ENCODE measurements at places on chromosomes 4 and X. TPM values are rescaled to one million over a fixed set of nuclear protein-coding genes. Genes with fewer than 3 reads are reported as not detected.

Gene FGF13
- total RNA-seq, result 5.7 TPM

Gene MPC1L
- not detected for total RNA-seq

Gene MAGEA9B
- not detected for total RNA-seq

Gene CTAG2
- total RNA-seq, result not detected

- no peak for DNase-seq
Measured at GRCh38 chrX:36116222-36116621, 196.7 kb downstream of the CFAP47 start.

DNA sequence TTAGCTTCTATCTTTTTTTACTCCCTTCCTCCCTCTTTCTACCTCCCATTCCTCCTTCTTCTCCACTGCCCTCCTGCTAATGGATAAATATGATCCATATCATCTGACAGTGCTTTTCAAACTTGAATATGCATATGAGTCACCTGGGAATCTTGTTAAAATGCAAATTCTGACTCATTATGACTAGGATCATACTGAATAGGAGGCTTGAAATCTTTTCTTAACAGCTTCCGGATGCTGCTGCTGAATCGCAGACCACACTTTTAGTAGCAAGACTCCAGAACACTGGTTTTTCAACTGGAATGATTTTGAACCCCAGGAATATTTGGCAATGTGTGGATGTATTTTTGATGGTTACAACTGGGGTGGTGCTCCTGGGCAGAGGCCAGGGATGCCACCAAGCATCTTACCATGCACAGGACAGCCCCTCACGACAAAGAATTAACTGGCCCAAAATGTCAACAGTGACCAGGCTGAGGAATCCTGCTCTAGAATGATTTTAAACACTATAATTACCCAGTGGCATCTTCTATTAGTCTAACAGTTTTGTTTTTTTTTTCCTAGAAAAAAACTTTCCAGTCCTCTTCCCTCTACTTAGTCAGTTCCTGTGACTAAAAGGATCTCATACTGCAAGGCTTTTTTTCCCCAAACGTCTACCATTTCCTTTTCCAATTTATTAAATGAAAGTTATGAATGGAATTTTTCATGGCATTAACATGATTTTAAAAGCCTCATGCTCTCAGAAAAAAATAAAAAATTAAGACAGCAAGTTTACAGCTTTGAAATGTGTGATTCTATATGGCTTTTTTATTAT is 10.6 kb upstream of the PYURF start:
- DNase-seq, result no peak

DNA sequence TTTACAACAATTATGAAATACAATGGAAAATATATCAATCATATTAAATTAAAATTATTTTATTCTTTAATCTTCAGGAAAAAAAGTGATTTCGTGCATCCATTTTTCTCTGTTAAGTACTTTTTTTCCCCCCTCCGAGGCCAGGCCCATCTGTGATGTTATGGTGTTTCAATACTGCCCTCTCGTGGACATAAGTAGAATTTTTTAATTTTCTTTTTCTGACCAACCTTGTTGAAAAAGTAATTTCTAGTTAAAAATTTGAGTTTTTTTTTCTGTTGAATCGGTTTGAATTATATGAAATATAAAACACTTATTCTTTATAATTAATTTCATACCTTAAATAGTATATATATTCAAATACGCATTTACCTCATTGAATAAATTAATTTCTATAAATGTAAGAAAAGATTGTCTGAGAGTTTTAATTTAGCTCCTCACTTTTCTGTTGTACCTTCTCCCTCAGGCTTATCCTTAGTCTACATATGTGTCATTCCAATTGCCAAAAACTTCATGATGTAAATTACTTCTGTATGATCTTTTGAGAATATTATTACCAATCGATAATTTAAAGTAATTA is 175.8 kb upstream of the TECRL start:
- DNase-seq, result no peak

DNA sequence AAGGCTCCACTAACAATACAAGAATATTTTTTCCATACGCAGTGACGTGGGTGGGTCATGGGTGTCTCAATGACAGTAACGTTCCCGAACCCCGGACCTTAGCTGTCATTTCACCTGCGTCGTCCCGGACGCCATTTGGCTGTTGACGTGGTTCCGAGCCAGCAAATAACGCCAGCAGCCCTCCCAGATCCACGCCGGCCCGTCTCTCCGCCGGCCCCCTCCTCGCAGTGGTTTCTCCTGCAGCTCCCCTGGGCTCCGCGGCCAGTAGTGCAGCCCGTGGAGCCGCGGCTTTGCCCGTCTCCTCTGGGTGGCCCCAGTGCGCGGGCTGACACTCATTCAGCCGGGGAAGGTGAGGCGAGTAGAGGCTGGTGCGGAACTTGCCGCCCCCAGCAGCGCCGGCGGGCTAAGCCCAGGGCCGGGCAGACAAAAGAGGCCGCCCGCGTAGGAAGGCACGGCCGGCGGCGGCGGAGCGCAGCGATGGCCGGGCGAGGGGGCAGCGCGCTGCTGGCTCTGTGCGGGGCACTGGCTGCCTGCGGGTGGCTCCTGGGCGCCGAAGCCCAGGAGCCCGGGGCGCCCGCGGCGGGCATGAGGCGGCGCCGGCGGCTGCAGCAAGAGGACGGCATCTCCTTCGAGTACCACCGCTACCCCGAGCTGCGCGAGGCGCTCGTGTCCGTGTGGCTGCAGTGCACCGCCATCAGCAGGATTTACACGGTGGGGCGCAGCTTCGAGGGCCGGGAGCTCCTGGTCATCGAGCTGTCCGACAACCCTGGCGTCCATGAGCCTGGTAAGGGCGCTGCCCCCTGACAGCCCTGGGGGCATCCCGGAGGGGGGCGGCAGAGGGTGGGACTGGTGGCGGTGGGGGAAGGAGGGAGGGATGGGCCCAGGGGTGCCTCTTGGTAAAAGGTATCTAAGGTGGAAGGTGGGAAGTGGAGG is at the start of gene CPE:
TSS of gene CPE (plus strand) at position 264 of the 933 bp plus-strand sequence. CDS start at position 478, 214 bp downstream.
- DNase-seq, result peak; percentile 46

- DNase-seq, result no peak
Measured at GRCh38 chrX:39815631-39816030, 282.1 kb downstream of the BCOR start.

- DNase-seq, result no peak
Measured at GRCh38 chrX:153628129-153628528, 18.9 kb upstream of the DUSP9 start.

DNA sequence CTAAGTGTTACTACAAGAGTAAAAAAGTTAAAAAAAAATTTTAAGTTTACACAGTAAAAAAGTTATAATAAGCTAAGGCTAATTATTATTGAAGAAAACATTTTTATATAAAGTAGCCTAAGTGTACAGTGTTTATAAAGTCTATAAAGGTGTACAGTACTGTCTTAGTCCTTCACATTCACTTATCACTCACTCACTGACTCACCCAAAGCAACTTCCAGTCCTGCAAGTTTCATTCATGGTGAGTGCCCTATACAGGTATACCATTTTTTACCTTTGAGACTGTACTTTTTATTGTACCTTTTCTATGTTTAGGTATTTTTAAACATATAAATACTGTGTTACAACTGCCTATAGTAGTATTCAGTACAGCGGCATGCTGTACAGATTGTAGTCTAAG is 74.2 kb downstream of the TMEM165 start:
- no peak for DNase-seq

- no peak for DNase-seq
Measured at GRCh38 chr4:60648774-60649173, 551.4 kb upstream of the ADGRL3 start.

DNA sequence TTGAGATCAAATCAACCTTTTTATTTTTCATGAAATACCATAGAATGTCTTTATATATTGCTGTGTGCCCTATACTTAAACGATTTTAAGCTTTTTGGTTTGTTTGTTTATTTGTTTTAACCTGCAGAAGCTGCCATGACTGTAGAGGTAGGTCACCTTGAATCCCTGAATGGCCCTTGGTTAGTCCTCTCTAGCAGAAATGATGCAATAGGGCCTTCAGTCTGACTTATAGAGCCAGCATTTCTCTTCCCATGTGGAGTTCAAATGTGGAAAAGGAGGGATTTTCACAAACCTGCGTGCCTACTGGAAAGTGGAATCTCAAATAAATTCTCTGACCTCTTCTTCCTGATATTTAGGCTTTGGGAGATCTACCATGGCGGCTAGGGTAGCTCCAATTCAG is 327.9 kb downstream of the MAPK10 start:
- DNase-seq, result no peak

DNA sequence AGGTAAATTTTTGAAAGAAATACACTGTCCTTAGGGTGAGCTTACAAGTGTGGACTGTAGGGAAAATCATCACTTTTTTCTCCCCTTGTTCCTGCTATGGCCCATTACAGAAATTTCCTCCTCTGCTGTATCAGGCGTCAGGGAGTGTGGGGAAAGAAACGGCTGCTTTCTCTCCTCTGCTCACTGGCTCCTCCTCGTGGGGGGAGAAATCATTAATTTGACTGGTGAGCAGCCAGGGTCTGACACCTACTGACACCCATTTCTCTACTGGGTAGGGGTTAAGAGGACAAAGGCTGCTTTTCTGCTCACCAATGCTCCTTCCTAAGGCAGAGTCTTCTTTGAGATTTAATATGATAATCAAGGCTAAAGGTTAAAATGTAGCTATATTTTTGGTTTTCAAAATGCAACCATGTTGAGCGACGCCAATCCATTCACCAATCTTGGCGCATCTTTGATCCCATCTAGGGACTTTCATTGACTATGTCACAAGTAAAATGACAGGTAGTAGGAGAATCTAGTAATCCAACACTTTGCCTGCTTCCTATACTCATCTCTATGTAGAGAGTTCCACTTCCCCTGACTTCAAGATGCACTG is 25.1 kb downstream of the SETD7 start:
- DNase-seq, result no peak

GRCh38 chr4:23355258-23355657 is 534.6 kb downstream of the PPARGC1A start:
- DNase-seq, result no peak

- no peak for DNase-seq
Measured at GRCh38 chr4:106056914-106057313, 161.6 kb downstream of the NPNT start.

DNA sequence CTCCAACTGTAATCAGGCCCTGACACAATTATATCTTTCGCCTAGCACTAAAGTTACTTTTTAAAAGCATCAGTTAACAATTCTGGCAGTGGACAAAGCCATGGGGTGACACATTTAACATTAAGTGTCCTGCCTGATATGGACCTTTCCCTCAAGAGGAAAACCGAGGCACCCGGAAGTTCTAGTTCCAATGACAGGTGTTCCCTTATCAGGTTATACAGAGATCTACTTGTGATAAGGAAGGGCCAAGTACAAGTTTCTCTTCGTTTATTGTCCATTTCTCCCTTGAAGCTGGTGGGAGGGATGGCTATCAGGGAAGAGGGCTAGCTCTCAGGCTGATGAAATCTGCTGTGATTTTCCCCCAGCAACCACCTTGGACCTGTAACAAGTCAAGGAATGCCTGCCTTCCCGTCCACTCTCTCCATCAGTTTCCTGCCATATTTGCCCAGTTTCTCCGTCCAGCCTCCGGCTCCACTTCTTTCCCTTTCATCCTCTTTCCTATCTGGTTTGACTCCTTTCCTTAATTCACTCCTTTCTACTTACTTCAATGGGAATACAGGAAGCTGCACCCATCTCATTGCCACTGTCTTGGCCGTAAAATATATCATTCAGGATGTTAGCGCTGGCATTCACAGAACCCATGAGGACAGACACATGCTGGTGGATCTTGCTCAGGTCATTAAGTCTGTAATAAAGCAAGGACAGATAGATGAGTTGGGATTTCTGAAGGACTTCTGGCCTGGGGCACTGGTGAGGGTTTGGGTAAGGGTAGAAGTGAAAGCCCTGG is 95.0 kb downstream of the DGKK start:
- DNase-seq, result no peak

Data from tibial nerve (tissue), 4 donors.